ENCODE measurements at places on chromosomes 5 and 9.

- no peak for DNase-seq
Measured at GRCh38 chr9:126309427-126310189, 17.0 kb upstream of the MVB12B start.

GRCh38 chr5:10860645-10861422 is 99.8 kb upstream of the DAP start:
- no peak for DNase-seq

- no peak for DNase-seq
Measured at GRCh38 chr5:38752012-38752536, 93.7 kb upstream of the OSMR start.

DNA sequence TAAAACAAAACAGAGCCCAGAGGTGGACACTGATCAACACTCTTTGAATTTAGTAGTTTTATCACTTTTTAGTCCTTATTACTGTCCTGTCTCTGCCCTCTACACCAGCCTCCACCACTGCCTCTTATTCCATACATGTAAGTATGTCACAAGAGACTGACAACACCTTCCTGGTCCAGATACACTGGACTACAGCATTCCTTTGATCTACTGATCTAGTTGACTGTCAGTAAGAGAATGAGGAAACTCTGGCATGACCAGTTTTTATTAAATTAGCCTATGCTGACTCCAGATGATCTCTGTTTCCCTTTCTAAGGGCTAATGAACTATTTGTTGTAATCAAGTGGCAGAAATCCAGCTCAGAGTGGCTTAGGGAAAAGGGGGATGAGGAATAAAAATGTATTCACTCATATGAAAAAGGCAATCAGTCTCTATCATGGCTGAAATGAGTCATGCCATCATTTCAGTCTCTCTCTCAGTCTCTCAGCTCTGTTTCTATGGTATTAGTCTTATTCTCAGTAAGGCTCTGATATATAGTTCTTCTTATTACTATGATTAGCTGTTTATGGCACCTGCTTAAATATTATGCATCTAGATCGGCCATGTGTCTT is 5.5 kb downstream of the ARHGEF37 start:
- DNase-seq, result no peak

DNA sequence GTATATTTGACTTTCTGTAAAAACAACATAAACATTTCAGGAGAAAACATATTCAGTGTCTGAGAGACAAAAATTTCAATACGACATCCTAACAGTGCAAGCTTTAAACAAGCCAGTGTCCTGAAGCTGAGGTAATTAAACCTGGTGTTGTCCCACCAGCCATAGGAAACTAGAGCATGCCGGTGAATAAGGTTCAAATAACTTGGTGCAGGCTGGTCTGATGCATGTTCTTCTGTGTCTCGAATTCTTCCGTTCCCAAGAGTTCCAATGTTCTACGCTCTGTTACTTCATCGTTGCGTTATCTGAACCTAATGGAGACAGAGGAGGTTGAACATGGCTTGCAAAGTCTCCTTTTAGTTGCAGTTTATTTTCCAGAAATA is 48.9 kb downstream of the ADAMTS16 start:
- DNase-seq, result no peak

GRCh38 chr9:134391319-134392231 is 65.3 kb downstream of the RXRA start:
- peak; percentile 58 for DNase-seq

DNA sequence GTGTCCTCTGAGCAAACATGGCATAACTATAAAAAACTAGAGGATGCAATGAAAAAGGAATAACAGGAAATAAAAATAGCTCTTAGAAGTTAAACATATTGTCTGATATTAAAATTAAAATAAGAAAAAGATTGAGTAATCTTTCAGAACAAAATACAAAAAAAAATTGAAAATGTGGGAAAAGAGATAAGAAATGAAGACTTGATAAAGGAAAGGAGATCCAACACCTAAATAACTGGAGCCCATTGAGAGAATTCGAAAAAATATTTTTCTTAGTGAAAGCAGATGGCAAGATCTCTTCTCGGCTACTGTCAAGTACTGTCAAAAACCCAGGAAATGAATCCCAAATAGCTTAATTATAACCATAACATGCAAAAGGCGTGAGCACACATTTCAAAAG is 24.9 kb downstream of the LIFR start:
- DNase-seq, result no peak

- DNase-seq, result no peak
Measured at GRCh38 chr5:55626790-55627189, 85.3 kb downstream of the SLC38A9 start.

GRCh38 chr5:135880278-135880677 is 15.4 kb downstream of the IL9 start:
- no peak for DNase-seq

DNA sequence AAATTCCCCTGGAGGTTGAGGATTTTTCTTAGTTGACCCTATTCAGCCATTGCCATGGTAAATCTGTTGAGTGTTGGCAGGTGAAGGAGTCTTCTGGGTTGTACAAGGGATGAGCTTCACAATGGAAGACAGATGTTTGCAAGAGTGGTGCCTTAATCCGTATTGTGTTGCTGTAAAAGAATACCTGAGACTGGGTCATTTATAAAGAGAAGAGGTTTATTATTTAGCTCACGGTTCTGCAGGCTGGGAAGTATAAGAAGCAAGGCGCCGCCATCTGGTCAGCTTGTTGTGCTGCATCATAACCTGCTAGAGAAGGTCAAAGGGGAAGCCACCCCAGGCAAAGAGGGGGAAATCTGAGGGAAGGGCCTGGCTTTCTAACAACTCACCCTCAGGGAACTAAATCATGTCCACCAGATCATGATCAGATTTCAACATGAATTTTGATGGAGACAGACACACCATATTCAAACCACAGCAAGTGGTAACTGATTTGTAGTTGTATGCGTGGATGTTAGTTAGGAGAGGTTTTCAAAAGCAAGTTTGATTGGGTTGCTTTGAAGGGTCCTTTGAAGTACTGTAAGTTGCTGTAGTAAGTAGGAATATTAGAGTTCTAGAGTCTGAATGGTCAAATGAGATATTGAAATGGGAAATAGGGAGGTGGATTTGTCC is 2.5 kb downstream of the TNPO1 start:
- DNase-seq, result peak; percentile 18

DNA sequence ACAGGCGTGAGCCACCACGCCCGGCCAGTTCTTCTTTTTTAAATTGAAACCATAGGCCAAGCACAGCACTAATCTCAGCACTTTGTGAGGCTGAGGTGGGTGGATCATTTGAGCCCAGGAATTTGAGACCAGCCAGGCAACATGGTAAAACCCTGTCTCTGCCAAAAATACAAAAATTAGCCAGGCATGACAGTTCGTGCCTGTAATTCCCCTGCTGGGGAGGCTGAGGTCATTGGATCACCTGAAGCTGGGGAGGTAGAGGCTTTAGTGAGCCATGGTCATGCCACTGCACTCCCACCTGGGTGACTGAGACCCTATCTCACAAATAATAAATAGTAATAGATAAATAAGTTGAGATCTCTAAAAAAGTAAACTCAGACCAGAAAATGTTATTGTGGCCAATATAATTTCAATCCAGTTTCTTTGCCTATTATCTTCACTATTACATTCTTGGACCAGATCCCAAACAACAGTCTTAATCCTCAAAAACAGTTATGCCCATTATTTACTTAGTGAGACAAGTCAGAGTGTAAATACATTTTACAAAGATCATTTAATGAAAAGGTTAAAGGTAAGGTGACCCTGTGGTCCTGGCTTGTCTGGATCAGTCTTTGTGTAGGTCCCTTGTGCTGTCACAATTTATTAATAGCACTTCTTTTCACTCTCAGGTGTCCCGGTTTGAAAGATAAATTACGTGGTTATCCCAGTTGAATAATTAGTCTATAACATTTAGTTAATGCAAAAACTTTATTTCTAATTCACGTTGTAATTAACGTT is 53.6 kb downstream of the RAB24 start:
- DNase-seq, result no peak

DNA sequence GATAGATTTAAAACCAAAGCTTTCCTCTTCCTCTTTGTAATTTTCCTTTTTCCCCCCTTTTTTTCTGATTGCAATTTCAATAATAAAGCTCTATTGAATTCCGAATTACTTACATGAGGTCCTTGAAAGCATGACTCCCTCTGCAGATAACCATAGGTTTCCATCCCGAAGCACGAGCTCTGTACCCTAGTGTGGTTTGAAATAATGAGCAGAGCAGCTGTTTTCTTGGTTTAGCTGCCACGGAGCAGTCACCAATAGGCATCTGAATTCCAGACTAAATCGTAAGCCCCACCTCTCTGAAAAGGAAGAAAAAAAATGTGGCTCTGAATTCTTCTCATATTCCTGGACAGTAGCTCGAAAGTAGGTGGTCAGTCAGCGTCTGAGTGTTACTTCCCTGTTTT is 18.5 kb upstream of the GNE start:
- DNase-seq, result no peak

DNA sequence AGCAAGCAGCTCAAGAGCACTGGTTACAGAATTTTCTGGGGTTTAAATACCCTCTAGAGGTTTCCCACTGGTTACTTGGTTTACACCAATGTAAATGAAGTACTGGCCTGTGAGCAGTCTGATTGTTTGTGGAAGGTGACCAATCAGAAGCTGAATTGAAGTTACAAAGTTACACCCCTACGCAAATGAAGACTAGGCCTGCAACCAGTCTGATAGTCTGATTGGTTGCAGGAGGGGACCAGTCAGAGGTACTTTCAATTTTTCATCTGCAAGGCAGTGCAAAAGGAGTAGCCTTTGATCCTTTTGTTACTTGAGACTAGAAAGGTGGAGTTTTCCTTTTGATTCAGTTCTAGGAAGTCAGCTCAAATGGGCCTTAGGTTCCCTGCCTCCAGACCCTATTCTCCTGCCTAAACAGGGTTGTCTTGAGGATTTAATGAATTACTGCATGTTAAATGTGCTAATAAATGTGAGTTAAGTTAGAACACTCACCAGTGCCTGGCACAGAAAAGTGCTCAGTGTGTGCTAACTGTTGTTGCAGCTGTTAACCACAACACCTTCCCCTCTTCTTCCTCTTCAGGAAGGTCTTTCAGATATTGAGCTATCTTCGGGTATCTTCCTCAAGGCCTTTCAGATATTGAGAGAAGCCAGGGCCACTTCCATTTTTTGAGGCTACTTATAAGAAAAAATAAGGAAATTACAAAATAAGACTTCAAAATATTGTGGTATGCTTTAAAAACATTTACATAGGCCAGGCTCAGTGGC is 32.1 kb upstream of the CLINT1 start:
- DNase-seq, result no peak

GRCh38 chr5:96067894-96068614 is 106.4 kb upstream of the ELL2 start:
- DNase-seq, result no peak

- no peak for DNase-seq
Measured at GRCh38 chr9:18768951-18769622, 263.9 kb downstream of the SAXO1 start.

DNA sequence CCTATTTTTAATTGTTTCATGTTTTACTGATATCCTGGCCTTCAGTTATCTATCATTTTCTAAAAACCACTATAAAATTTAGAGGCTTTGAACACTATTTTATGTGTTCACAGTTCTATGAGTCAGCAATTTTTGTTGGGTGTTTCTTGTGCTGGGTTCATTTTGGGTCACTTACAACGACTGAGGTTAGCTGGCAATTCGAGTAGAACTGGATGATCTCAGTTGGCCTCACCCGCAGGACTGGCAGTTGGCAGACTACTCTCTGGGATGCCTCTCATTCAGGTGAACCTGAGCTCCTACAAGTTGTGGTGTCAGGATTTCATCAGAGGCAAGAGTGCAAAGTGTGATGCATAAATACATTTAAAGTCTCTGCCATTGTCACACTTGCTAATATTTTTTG is 151.0 kb upstream of the PAPPA start:
- no peak for DNase-seq

DNA sequence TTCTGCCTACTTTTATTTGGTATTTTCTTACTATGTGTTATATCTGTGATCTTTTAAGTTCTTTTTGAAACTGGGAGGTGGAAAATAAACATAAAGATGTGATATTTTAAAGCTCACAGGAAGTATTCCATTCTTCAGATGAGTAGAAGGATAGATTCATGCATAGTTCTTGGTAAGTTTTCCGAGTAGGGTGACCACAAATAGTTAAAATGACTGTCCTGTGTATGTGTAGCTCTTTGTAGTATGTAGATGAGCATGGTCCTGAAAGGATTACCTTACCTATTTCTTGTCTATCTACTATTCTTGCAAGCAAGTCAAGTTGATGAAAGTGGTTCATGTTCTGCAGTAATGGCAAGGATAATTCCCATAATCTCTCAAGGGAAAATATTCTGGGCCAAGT is 47.7 kb downstream of the SRFBP1 start:
- DNase-seq, result no peak

GRCh38 chr5:74638544-74638969 is 2.0 kb downstream of the ENC1 start:
- DNase-seq, result no peak

DNA sequence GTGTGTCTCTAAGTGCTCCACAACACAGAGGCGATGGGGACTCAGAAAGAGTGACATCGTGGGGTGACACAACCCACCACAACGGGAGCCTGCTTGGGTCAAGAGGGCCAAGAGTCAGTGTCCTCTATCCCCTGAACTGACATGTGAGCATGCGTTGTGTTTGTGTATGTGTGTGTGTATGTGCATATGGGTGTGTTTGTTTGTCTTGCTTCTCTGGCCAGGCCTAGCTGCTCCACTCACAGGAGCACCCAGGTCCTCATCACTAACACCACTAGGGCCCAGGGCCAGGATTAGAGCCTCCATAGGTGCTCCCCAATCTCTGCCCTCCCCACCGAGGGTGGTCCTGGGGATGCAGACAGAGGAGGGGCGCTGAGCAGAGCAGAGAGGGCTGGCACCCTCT is 115.0 kb upstream of the CTSV start:
- no peak for DNase-seq

GRCh38 chr5:95057615-95058014 is 227.3 kb downstream of the MCTP1 start:
- no peak for DNase-seq

GRCh38 chr5:7878381-7878873 is 9.5 kb downstream of the MTRR start:
- DNase-seq, result no peak

Measured in stimulated activated CD8-positive, alpha-beta memory T cell treated with anti-CD3 and anti-CD28 coated beads, Interleukin-4, amount 100 ng/mL, for 4 hours (primary cell).